ENCODE measurements at places on chromosomes 7 and 10.

- DNase-seq = no peak
Measured at GRCh38 chr7:44880317-44881018, 4.9 kb downstream of the PURB start.

DNA sequence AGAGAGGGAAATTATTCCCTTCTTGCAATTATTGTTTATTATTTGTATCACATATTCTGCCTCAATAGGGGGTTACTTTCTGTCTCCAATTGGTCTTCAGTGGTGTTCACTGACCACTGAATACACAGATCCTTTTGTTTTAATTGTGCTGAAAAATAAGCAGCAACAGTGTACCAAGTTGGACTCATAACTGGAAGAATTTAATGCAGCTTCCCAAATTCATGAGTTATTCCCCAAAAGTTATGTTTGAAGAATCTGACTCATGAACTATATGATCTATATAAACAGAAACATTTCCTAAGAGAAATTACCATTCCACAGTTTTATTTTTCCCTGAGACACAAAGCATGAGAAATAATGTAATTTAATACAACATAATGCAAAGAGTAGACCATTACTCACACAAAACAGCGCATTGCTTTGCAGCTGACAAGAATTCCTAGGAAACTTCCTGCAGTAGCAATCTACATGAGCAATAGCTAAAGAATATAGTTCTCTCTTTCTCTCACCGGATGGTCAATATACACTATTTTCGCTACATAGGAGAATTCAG is 479.2 kb downstream of the HTR7 start:
- no peak for DNase-seq

DNA sequence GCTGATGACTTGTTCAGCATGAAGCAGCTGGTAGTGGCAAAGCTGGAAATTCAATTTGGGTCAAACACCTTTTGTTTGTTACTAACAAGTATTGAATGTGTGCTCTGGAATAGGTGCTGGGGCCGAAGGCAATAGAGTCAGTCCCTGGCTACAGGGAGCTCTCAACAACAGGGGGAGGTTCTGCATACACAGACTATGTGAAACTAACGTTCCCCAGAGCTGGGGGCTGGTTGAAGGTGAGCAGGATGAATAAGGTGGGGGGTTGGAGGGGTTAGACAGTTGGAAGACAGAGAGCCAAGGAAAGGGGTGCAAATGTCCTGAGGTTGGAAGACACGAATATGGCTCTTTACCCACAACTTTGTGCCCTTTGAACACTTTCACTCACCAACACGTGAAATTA is 84.1 kb upstream of the PLPP4 start:
- no peak for DNase-seq

GRCh38 chr7:154517768-154518167 is 465.6 kb downstream of the DPP6 start:
- DNase-seq = no peak

- DNase-seq = no peak
Measured at GRCh38 chr10:44756216-44756615, 154.9 kb upstream of the TMEM72 start.

All from stimulated activated CD8-positive, alpha-beta memory T cell treated with anti-CD3 and anti-CD28 coated beads, Interleukin-4, amount 100 ng/mL, for 1 hour (primary cell).